ENCODE measurements at places on chromosomes 4 and X. TPM values are rescaled to one million over a fixed set of nuclear protein-coding genes. Genes with fewer than 3 reads are reported as not detected.

The HHIP gene
- 0.17 TPM for total RNA-seq

The HPSE gene
- 17.4 TPM for total RNA-seq

The SGMS2 gene
- total RNA-seq: 151 TPM

The CD40LG gene
- not detected for total RNA-seq

The IBSP gene
- not detected for total RNA-seq

GRCh38 chrX:150873616-150874015 is 24.9 kb downstream of the CD99L2 start:
- peak; percentile 47 for DNase-seq

GRCh38 chrX:153547195-153547594 is 29.8 kb downstream of the ATP2B3 start:
- DNase-seq: no peak

GRCh38 chrX:101385795-101386541 is at the start of gene BTK:
BTK (minus strand) TSS chrX:101386191; CDS start chrX:101375284, 10,907 bp downstream.
- DNase-seq: no peak

DNA sequence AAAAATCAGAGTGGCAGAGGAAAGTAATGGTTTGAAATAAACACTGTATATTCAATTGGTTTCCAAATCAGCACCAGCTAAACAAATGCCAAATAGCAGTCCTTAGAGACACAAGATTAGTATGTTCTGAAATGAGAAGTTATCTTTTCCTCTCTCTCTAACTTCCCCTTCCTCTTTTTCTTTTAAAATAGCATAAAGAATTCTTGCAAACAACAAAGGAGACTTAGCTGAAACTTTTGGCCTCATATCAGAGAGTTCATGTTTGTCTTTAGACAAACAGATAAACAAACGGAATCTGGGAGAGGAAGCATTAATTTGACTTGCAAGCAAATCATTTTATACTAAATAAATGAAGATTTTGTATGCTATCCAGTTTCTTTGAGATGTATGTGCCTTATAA is 399.0 kb downstream of the GBA3 start:
- DNase-seq: no peak

- DNase-seq: no peak
Observed at GRCh38 chr4:77125961-77126360, 31.0 kb upstream of the CCNG2 start.

GRCh38 chr4:1570291-1571164 is 113.6 kb downstream of the FAM53A start:
- no peak for DNase-seq

DNA sequence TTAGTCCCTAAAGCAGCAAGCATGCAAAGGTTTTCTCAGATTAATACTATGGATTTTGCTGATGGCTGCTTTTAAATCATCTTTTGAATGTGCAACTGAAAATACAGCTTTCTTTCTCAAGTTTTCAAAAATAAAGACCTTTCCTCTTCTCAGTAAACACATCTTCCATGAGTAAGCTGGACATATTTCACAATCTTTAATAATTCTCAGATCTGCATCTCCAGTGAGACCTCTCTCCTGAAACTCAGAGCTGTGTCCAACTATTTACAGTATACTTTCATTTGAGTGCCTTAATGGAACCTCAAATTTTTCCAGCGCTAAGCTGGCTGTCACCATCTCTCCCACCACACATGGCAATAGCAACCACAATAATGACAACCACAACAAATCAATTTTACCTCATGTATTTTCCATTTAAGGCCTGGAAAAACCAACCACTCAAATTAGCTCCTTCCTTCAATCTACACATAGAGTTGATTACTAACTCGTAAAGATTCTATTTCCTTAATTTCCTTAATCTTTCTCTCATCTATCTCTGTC is 192.4 kb upstream of the RPL34 start:
- DNase-seq: no peak

DNA sequence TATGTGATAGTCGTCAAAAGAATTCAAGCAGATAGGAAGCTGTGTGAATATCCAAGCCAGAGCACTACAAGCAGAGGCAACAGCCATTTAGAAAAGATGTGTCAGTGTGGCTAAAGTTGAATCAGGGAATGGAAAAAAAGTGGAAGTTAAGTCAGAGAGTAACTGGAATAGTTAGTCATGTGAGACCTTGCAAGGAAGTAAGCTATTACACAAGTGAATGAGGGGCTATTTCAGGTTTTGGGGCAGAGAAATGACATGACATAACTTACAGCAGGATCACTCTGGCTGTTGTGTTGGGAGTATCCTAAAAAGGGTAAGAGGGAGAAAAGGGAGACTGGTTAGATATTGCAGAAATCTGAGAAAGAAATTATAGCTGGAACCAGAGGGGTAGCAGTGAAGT is 236.6 kb upstream of the PCDH18 start:
- no peak for DNase-seq

DNA sequence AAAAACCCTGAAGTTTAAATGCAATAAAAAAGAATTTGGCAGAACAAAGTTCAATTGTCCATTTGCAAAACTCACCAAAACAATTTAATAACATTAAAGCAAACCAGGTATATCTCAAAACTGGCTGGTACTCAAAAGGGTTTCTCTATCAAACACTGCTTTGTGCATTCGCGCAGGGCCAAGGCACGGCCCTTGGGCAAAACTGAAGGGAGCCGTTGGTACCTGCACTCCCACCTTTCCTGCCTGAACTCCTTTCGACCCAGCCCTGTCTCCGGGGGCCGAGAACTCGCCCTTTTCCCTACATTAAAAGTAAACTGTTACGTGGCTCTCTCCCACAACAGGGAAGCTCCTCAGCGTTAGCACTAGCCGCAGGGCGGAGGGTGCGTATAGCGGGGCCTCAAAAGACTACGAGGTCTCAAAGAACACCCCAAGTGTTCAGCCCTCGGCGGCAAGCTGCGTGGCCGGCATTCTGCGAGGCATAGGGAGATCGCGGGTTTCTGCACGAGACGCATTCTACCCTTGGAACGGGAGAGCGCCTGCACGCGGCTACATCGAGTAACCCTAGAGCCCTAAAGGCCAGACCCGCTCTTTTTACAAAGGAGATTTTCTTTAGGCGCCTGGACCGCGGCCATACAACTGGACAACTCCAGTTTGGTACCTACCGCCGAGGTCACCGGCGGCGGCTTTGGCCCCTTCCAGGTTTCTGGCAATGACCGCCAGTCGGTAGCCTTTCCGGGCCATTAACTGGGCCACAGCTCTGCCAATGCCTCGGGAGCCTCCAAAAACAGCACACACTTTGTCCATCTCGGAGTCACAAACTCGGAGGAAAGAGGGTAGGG is 550 bp downstream of the CBR4 start:
- DNase-seq: peak; percentile 62

DNA sequence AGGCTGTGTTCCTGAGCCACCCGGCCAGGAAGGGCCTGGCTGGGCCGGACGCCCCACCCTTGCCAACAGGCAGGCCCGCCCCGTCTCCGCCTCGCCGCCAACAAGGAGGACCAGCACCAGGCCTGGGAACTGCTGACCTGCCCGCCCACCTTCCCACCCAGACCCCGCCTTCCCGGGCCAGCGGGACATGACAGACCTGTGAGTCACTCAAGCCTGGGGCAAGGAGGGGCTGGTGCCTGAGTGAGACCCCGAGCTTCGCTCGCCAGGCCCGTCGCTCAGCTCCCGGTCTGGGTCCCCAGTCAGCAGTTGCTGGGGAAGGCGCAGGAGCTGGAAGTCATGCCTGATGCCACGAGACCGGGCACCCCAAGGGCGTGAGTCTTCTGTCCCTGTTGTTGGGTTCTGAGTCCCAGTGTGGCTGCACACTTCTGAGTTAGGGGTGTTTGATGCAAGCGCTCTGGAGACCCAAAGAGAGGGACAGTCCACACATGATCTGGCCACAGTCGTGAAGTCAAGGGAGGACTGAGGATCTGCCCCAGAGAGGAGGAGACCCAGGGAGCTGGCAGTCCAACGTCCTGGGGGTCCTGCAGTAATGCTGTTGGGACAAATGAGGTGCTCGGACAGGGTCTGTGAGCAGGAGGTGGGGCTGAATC is at the start of gene DNASE1L1:
Gene DNASE1L1 (minus strand): TSS at position 33 of the 650 bp plus-strand sequence. CDS start 3,686 bp downstream, outside the sequence.
- peak; percentile 55 for DNase-seq

DNA sequence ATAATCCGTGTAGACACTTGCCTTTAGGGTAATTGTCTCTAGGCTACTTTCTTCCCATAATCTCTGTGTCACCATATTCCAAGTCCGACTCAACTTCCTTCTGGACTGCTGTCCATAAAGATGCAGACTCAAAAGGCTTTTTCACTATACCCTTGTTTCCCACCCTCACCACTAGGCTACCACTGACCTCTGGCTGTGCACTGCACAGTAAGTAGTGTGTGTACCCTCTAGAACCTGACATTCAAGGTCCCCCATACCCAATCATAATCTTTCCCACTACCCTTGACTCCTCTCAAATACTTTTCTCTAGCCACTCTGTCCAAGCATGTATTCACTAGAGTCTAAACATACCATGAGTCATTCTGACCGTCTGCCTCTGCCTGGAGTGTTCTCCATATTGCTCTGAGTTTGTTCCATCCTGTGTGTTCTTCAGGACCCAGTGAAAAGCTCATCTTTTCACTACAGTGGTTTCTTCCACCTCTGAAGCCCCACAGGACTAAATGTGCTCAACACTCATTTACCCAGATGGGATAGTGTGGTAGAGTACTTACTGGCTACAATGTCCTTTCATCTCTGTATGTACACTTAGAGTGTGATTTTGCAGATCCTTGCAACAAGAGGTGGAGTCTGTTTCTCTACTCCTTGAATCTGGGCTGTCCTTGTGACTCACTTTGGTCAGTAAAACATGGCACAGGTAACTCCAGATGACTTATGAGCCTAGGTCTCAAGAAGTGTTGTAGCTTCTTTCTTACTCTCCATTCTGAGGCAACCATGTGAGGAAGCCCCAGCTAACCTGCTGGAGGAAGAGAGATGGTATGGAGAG is 17.4 kb downstream of the JADE3 start:
- DNase-seq: peak; percentile 55

DNA sequence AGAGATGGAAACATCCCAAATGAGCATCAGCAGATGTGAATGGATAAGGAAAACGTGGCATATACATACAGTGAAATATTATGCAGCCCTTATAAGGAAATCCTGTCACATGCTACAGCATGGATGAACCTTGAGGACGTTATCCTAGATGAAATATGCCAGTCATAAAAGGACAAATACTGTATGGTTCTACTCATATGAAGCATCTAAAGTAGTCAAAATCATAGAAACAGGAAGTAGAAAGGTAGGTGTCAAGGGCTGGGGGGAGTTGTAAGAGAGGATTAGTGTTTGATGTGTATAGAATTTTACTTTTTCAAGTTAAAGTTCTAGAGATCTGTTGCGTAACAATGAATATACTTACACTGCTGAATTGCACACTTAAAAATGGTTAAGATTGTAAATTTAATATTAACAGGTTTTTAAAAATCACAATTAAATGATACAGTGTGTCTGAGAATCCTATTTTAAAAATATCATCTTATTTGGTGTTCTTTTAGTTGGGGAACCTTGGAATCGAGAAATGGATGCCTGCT is 58.5 kb downstream of the KDM6A start:
- DNase-seq: no peak

GRCh38 chr4:152434011-152434410 is 101.9 kb downstream of the FBXW7 start:
- DNase-seq: no peak
